ENCODE measurements at places on chromosomes 7 and 10. TPM values are rescaled to one million over a fixed set of nuclear protein-coding genes. Genes with fewer than 3 reads are reported as not detected.

The NUTM2B gene
- total RNA-seq = 0.74 TPM

The CHRM2 gene
- 6.4 TPM for total RNA-seq

The CHCHD2 gene
- 119 TPM for total RNA-seq

The SORCS1 gene
- total RNA-seq = 15.2 TPM

The CCDC136 gene
- total RNA-seq = 40.6 TPM

The GIMAP1 gene
- total RNA-seq = 0.49 TPM

The GRM3 gene
- 86.5 TPM for total RNA-seq

The STEAP1 gene
- total RNA-seq = 0.25 TPM

The CPA2 gene
- total RNA-seq = not detected

The INMT gene
- total RNA-seq = under 0.01 TPM

The FRAT2 gene
- 8.4 TPM for total RNA-seq

The CHAT gene
- not detected for total RNA-seq

Data from temporal lobe (tissue), 4 donors.